ENCODE measurements at places on chromosomes 3 and 15.
A peak's percentile ranks its signal among the peaks of the same experiment; 100 is the strongest.

DNA sequence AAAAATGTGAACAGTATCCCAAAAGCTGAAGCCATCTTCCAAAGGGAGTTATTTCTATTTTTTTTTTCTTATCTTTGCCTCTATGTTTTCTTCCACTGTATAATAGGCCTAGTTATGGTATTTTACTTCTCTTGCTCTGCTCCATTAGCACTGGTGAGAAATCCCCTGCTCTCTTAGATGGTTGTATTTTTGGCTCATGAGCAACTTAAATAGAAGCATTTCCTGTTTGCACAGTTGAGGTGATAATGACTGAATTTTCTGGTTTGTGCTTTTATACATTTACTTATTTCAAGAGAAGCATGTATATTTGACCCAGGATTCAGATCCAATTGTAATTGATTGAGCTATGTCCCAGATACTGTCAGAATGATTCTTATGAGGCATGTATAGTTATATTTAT, 61.6 kb upstream of the CD200R1L start:
- no peak for DNase-seq

DNA sequence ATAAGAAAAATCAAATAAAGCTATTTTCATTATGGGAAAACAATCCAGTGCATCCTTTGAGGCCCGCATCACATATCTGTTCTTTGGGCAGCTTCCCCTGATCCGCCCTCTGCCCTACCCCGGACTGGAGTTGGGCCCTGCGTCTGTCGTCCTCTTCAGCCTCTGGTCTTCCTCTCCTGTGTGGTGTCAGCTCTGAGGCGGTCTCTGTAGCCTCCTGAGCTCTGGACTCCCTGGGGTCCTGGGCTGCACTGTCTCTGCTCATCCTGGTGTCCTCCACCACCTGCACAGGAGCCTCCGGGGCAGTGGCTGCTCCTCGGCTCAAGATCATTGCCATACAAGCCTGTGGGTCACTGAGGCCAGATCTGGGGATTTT, 7.4 kb upstream of the SNX22 start:
- DNase-seq, result no peak

GRCh38 chr3:129016356-129016719, 15.2 kb downstream of the EFCC1 start:
- no peak for DNase-seq

GRCh38 chr15:99096173-99096893, 8.5 kb upstream of the SYNM start:
- DNase-seq, result no peak

GRCh38 chr3:48697952-48698351, 12.2 kb upstream of the NCKIPSD start:
- DNase-seq, result no peak

- DNase-seq, result no peak
Observed at GRCh38 chr3:189239616-189240015, 67.8 kb downstream of the TPRG1 start.

DNA sequence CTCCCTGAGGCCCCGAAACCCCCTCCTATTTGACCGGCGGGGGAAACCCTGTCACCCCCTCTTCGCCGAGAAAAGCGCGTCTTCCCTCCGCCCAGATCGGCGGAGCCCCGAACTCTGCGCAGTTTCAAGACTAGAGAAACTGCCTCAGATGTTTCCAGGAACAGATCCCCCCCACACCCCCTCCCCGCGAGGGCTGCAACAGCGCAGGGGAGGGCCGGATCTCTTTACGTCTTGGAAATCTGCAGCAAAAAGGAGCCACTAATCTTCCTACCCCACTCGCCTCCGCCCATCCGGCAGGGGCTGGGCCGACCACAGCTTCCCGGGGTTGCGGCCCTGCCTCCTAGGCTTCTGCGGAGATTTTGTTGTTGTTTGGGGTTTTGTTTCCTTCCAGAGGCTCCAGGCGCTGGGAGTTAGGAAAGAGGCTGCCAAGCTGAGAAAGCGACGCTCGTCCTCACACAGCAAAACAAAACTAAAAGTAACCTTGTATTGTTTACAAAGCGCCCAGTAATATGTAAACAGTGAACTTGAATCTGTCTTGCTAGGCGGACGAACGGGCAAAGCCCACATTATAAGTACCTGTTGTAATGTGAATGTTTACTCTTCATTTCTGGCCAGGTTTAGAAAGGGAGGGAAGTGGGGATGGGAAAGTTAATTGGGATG, 2.2 kb downstream of the FOXB1 start:
- peak; percentile 57 for DNase-seq

DNA sequence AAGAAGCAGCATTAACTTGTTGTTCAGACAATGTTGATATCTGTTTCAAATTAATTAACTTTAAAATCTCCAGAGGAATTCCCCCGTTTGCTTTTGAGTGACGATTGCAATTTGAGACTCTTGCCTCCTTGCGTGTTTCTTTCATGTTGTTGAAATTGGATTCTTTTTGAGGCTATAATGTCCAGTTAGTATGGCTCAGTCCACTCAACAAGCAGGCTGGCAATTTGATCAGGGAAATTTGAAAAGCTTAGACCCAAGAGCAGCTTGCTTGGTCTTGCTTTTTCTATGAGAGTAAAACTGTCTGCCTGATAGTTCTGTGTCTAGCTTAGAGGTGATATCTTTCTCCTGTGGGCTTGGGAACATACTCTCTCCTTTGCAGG, 2.0 kb downstream of the ARID3B start:
- DNase-seq, result no peak

DNA sequence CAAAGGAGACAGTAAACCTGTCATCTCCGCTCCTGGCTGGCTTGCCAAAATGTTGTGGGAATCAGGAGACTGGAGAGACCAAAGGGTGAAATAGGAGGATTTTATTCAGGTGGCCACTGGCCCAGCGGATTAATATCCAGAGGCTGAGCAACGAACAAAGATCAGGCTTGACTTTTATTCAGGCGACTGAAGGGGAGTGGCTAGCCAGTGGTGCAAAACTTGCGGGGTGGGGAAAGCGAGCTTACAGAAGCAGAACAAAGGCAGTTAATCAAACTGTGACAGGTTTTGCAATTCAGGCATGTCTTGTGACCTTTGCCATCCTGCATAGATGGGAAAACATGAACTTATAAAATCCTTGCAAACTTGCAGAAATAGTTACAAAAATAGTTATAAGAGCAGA, 19.8 kb upstream of the ACAD9 start:
- DNase-seq, result no peak

DNA sequence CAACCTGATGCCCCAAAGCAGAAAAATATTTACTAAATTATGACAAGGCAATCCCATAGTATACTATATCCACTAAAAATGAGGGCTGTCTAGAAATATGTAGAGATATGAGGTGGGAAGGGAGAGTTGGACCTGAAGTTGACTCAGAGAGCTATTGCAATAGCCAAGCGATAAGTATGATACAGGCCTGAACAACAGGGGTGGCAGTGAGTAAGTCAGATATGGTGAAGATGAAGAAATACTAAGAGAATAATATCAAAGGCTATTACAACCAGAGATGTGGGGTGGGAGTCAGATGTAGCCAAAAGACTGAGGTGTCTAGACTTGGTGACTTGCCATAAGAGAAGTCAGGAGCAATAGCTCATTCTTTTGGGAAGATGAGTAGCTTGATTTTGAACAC, 9.2 kb downstream of the HSPBAP1 start:
- no peak for DNase-seq

GRCh38 chr15:74206801-74207281, 4.3 kb upstream of the STRA6 start:
- no peak for DNase-seq

GRCh38 chr3:180252683-180253082, 215.9 kb upstream of the PEX5L start:
- no peak for DNase-seq

DNA sequence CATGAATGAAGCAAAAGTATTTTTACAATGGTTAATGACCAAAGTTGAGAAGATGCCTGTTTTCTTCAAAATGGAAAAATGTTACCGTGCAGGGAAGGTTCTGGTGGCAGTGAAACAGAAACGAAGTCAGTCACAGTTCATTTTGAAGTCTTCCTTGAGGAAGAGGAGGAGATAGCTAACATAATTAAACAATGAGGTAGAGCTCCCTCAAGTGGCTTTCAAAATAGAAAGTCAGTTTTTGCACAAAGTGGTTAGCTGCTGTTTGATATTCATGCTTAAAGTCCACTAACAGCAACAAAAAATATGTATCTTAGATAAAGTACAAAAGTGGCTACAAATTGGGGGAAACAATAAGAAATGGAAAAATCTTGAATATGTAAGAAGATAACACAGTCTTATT, 87.3 kb downstream of the TFG start:
- DNase-seq, result peak; percentile 12

GRCh38 chr15:75232826-75233503, 25.2 kb upstream of the GOLGA6C start:
- no peak for DNase-seq

GRCh38 chr3:4565809-4566501, 72.8 kb downstream of the ITPR1 start:
- DNase-seq, result no peak

- DNase-seq, result no peak
Observed at GRCh38 chr3:81913886-81914663, 152.6 kb upstream of the GBE1 start.

DNA sequence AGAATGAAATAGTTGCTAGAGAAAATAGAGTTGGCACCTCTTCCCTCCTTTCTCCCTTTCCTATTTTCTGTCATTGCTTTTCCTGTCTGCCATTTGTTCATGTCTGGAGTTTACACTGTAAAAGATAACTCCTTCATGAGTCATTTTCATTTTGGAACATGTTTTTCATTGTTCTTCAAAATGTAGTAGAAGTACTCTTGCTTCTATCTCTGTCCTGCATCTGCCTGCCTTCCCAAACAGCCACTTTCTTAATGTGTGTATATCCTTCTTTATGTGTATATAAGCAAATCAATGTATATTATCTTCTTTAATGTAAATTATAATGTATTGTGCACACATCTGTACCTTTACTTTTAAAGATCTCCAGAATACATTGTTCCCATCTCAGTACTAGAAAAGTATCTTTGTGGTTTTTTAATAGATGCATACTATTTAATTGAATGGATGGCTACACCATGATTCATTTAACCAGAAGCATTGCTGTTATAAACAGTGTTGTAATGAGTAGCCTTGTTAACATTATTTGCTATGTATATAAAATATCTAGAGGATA, 41.1 kb downstream of the TSC22D2 start:
- DNase-seq, result no peak

GRCh38 chr3:101925564-101925963, 76.2 kb downstream of the NFKBIZ start:
- no peak for DNase-seq

GRCh38 chr3:106349191-106349881, 480.5 kb upstream of the CBLB start:
- DNase-seq, result no peak

- DNase-seq, result no peak
Observed at GRCh38 chr15:82890995-82891390, 61.5 kb downstream of the HOMER2 start.

DNA sequence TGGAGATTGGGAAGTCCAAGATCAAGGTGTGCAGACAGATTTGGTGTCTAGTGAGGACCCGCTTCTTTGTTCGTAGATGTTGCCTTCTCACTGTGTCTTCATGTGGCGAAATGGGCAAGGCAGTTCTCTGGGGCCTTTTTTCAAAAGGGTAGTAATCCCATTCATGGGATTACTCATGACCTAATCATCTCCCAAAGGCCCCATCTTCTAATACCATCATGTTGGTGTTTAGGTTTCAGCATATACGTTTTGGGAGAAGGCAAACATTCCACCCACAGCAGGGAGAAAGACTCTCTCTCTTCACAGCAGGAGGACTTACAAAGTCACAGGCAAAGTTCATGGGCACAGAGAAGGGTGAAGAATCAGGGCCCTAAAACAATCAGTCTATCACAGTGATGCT, 252.1 kb downstream of the RPLP1 start:
- DNase-seq, result no peak

GRCh38 chr3:117052395-117052794, 342.8 kb downstream of the TUSC7 start:
- no peak for DNase-seq

GRCh38 chr3:43770426-43771103, 79.8 kb downstream of the ABHD5 start:
- no peak for DNase-seq

DNA sequence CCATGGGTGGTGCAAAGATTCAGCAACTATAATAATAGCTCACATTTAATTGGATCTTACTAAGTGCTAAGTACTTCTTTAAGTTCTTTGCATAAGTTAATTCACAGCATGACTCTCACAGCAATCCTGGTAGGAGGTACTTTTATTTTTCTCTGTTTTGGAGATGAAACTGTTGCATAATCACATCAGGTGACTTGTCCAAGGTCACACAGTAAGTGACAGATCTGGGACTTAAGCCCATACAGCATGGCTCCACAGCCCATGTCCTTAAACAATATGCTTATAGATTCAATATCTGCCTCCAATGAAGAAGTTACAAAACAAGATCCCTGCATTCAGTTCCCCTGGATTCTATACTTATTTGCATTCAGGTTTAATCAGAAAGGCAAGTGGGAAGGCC, 171.8 kb downstream of the CNTN3 start:
- DNase-seq, result no peak

DNA sequence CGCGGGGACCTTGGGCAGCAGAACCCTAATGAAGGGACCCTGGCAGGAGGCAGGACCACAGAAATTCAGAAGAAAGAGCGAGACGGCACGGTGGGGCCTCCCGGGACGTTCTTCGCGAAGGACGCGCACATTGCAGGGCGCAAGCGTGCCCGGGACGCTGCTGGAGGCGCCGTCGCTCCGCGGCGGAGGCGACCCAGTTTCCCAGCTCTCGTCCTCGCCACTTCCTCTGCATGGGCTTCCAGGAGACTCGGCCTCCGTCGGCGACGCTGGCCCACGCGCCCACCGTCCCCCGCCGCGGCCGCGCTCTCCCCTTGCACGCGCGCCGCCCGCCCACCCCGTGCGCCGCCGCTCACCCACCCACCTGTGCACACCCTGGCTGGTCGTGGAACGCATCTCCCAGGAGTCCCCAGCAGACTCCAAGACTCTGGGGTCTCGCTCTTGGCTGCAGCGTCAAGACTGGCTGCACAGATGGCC, 31.8 kb upstream of the SMAD3 start:
- no peak for DNase-seq

- DNase-seq, result no peak
Observed at GRCh38 chr3:69998759-69999139, 784 bp upstream of the SAMMSON start.

DNA sequence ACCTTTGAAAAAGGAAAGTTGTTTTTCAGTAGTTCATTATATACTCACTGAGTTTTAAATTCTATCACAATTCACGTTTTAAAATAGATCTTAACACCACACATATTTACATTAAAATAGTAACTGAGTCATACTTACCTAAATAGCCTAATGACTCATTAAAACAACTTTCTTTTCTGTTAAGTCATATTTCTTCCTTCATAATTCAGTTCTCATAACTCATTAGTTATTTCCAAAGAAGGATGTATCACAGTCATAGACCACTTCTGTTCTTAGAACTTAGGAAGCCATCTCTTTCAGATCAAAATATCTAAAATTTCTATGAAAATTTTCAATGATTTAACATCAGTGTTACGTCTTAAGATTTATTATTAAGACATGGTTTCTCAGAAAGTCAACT, 885.9 kb downstream of the FHIT start:
- DNase-seq, result no peak
